Astrocyte of the spinal cord (primary cell): ENCODE measurements at places on chromosomes 7 and 10.

- DNase-seq = no peak
These were observed 17.5 kb downstream of the STEAP1B start for GRCh38 chr7:22482503-22482902.

DNA sequence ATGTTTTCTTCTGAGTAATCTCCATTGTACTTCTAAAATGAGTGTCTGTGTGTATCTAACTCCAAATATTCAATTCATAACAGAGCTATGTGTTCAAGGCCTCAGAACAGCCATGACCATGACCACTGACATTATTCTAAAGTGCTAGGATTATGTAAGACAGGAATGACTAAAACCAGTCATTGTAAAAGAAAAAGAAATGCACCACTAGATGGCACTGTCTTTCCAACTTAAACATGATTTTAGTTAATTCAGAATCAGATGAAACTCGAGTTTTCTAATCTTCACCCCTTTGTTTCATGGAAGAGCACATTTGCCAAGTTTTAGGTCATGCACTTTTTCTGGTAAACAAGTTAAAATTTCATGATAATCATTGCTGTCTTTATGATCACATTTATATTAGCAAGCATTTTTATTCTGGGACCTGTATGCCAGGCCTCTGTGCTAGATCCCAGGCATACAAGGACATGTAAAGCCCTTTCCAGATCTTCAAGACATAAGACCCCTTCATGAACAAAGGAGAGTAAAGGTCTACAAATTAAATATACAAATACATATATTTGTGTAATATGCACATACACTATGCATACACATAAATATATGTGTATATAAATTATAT lies 26.1 kb upstream of the RSU1 start:
- DNase-seq = peak; percentile 83

DNA sequence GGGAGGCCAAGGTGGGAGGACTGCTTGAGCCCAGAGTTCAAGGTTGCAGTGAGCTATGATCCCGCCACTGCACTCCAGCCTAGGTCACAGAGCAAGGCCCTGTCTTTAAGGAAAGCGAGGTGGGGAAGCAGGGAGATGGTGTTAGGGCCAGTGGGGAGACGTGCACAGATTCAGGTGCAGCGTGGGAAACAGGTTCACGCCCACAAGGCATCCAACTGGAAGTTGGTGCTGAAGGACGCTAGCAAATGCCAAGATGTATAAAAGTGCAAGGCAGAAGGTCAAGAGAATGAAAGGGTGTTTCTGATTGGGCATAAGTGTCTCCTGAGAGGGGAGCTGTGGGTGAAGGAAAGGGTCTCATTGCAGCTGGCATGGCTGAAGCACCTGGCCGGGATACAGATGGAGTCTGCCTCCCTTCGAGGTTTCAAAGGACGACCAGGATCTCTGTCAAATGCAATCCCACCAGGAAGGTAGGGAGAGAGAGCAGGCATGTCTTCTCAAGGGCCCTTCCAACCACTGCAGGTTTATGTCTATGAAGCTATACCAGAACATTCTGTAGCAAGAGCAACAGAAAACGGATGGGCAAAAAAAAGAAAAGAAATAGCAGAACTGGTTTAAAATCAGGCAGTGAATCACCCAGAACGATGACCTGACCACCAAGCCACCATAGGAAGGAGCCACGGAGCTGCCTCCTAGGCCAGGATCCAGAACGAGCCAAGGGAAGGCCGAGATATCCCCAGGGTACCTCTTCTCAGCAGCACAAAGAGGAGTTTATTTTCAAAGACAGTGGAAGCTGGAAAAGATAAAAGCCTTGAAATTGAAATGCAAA lies 43.2 kb downstream of the GSDME start:
- DNase-seq = no peak

DNA sequence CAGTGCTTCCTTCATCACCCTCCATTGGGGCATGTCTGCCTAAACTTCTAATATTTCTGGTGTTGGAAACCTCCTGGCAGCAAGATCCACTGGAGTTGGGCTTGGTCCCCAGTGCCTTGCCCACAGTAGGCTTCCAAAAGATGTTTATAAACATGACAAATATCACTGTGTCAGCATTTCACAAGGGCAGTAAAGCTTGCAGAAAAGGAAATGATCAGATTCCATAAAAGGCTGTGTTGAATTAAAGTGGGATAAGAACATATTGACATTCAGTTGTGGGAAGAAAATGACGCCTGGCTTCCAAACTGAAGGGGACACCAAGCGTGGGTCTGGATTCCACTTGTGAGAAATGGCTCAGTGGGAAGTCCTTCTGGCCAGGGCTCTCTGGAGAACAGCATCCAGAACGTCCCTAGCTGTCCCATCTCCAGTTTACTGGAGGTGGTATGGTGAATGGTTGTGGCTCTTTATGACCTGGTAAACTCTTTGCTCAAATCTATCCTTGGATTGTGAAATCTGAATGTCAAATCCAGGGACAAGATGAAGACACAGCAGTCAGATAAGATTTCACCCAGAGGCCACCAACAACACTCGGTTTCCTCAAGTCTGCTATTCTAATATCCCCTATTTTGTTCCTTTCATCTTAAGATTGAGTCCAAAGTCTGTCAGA lies 287.2 kb downstream of the TNS3 start:
- no peak for DNase-seq

DNA sequence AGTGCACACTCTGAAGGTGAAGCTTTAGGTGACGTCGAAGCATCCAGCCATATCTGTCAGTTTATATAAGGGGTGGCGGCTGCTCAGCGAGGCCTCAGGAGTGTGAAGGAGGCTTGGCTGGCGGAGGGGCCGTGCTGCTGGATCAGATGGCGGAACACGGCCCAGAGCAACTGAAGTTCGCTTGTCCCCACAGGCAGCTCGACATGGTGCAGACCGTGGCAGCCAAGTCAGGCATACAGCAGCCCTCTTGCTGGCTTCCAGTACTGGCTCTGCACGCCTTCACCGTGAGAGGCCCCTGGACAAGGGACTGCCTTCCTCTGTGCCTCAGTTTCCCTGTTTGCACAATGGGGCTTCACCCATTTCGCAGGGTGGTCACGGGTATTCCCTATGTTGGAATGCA lies 443.5 kb downstream of the DNAJB6 start:
- no peak for DNase-seq
